ENCODE measurements at places on chromosomes 13 and 19. TPM values are rescaled to one million over a fixed set of nuclear protein-coding genes. Genes with fewer than 3 reads are reported as not detected.

CYP4F12 gene
- not detected for total RNA-seq

CFAP97D2 gene
- not detected for total RNA-seq

ZNF486 gene
- 15.4 TPM for total RNA-seq

TDRD3 gene
- total RNA-seq, result 19.2 TPM

CCL25 gene
- 1.2 TPM for total RNA-seq

MLLT1 gene
- 55.2 TPM for total RNA-seq

GPR12 gene
- total RNA-seq, result not detected

NKPD1 gene
- not detected for total RNA-seq

ZNF749 gene
- 23.6 TPM for total RNA-seq

KIR2DL1 gene
- total RNA-seq, result not detected

ZNF99 gene
- total RNA-seq, result not detected

ERICH4 gene
- total RNA-seq, result not detected

ETHE1 gene
- total RNA-seq, result 41.5 TPM

GNG8 gene
- 21.3 TPM for total RNA-seq
